ENCODE measurements at places on chromosomes 1 and 21.

- DNase-seq = no peak
These were observed 72.2 kb downstream of the ATF6 start for GRCh38 chr1:161838362-161838761.

GRCh38 chr1:31900790-31901189, 37.4 kb downstream of the PTP4A2 start:
- no peak for DNase-seq

DNA sequence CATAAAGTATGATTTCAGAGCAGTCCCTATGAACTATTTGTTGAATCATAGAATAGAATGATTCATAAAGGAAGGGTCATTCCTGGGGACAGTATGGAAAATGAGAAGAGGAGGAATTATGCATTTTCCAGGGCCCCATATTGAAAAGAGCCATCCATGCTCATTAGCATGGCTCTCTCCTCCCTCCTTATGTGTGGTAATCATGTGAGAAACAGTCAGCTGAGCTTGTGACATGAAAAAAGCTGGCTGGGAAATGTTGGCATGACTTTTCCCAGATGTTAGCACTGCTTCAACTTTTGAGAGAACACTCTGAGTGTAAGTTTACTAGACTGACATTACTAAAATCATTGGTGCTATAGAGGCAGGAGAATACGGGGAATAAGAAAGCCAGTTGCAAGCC, 16.1 kb downstream of the TRIM67 start:
- no peak for DNase-seq

DNA sequence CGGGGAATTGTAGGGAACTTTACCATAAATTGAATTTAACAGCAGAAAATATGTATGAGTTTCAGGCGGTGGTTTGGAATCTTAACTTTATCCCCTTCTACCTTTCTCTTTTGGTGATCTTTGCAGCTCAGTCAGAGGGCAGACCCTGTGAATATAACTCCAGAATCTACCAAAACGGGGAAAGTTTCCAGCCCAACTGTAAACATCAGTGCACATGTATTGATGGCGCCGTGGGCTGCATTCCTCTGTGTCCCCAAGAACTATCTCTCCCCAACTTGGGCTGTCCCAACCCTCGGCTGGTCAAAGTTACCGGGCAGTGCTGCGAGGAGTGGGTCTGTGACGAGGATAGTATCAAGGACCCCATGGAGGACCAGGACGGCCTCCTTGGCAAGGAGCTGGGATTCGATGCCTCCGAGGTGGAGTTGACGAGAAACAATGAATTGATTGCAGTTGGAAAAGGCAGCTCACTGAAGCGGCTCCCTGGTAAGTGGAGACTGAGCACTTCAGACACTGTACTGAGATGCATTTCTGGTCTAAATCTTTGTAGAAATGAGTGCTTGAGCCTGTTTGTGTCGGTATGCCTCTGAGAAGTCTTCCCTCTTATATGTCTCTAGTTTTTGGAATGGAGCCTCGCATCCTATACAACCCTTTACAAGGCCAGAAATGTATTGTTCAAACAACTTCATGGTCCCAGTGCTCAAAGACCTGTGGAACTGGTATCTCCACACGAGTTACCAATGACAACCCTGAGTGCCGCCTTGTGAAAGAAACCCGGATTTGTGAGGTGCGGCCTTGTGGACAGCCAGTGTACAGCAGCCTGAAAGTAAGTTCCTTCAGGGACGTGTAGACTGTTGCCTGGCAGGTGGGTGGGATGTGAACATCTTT, 1.5 kb downstream of the CCN1 start:
- DNase-seq = no peak

DNA sequence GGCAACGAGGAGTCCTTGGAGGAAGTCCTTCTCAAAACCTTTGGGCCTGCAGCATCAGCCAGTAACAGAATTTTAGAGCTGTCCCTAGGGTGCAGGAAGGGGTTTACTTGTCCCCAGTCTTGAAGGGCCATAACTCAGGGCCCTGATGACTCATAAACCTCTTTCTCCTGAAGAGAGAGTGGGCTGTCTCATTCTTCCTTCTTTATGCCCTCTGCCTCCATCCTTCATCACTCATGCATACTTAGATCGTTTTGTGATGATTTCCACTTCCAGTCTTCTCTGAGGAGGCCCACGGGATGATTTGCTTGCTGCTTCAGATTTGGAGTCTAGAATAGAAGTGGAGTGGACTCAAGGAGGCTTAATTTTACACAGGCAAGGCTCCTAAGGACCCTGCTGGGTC, 60.2 kb downstream of the NDUFS5 start:
- no peak for DNase-seq

DNA sequence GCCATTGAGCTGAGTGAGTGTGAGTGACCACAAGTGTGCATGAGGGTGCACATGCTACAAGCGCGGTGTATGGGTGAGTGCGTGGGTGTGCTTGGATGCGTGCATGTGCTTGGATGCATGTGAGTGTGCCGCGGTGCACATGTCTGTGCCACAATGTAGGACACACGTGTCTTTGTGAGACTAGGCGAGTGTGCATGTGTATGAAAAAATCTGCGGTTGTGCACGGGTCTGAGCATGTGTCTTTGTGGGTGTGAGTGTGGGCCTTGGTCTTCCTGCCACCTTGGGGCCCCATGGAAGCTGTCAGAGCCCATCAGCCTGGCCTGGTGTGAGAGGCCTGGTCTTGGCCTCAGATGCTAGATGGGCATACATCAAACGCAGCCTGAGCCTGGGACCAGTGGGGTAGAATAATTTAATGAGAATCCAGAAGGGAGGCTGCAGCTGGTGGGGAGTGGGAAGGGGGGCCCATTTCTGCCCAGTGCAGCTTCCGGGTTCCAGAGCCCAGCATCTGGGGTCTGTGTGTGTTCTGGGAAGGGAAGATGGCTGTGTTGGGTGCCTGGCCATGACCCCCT, 103.9 kb upstream of the SLC2A1 start:
- DNase-seq = no peak

Measured in DMS 273 treated with DMSO at 0.1 percent for 48 hours (cell line).